Mammary epithelial cell (primary cell): ENCODE measurements at places on chromosomes 11 and 22. TPM values are rescaled to one million over a fixed set of nuclear protein-coding genes. Genes with fewer than 3 reads are reported as not detected.

The FAM83F gene
- total RNA-seq, result 59.4 and 67.3 TPM in 2 replicates

GRCh38 chr11:108117746-108118371, 3.5 kb upstream of the ACAT1 start:
- DNase-seq, result peak; percentile 20

DNA sequence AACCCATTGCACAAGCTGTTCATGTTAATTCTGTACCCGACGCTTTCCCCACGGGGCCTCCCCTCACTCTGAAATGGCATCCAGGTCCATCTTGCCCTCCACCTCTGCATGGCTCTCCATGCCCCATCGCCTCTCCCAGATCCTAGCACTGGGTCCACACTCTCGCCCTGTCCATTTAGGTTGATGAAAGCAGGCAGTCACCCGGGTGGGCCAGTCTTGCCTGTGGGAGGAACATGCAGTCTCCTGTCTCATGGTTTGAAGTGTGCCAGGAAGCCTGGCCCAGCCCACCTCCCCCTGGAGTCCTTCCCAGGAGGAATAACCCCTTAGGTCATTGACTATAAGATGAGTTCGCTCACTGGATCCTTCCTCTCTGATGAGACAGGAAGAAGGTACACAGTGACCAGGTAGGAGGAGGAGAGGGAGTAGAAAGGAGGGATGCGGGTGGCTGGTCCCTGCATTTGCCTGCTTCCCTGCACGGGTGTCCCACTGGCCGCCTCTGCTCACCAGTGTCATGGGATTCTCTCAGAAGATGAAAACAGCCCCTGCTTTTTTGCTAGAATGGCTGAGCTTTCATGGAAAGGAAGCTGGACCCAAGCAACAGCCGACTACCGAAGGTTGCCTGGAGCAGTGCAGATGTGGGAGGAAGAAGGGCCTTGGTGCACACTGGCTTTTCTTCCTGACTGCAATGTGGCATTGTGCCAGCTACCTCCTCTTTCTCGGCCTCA, 6.8 kb downstream of the TMEM121B start:
- no peak for DNase-seq

DNA sequence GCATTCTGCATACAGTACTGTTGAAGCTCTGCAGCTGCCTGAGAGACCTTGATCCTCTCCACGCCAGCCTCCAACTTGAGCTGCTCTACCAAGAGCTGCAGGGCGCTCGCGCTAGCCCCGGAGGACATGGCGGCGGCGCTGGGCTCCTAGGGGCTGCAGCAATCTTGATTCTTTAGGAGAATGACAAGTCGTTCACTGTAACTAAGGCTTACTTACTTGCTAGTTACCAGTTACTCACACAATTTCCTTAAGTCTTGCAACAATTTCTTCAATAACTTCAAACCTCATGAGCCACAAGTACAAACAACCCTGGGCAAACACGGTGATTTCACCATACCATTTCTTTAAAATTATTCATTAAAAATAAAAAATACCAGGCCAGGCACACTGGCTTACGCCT, 21.9 kb downstream of the SBF2 start:
- DNase-seq, result peak; percentile 14

The SLC22A25 gene
- not detected in 2 replicates for total RNA-seq

DNA sequence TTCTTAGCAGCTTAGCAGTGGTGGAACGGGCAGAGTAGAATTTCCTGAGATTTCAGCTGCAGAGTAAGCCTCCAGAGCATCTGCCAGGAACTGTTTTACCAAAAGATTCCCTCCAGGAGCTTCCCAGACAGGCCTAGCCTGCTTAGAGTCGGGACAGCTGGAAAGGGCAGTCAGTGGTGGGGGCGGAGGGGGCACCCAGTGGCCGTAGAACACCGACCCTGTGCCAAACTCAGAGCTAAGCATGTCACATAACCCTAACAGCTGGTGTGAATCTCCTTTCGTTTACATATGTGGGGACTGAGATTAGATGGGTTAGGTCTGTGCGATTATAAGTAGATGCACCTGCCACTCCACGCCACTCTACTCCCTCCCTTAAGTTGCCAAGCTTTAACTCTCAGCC, 80.0 kb upstream of the CRTAM start:
- DNase-seq, result no peak

The FXYD2 gene
- total RNA-seq, result not detected

The FREY1 gene
- total RNA-seq, result 2.7 TPM

The BEST1 gene
- 0.67 TPM for total RNA-seq

DNA sequence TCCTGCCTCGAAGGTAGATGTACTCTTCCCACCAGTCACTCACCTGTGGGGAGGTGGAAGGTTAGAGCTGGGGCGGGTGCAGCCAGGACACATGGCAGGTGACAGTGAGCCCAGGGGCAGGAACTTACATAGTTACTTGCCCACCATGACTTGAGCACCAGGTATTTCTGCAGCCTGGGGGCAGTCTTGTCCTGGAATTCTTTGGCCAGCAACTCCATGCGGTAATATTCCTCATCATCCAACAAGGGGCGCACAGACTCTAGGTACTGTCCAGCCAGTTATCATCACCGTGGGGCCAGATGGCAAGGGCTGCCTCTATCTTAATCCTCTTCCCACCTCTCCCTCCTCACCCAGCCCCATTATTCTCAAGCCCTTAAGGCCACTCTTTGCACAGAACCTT, 2.2 kb downstream of the CPT1B start:
- peak; percentile 46 for DNase-seq

DNA sequence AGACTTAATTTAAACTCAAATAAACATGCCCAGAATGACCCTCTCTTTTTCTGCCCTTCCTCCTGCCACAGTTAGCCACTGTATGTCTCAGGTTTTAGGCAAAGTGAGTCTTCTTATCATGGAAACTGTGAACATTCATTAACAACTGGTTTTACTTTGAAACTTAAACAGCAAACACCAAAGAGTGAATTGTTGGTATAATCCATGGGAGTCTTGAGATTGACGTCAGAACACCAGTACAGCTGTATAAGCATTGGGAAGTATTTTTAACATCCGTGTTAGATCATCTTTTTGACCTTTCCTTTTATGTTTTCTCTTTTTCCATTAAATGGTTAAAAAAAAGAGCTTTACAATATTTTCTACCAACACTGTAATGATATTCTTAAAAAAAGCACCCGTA, 38.9 kb downstream of the ARHGEF12 start:
- DNase-seq, result no peak

GRCh38 chr22:45807156-45807915, 135.7 kb downstream of the ATXN10 start:
- DNase-seq, result no peak

The C11orf86 gene
- not detected for total RNA-seq

The FOLR3 gene
- total RNA-seq, result 39.0 and 153 TPM in 2 replicates

DNA sequence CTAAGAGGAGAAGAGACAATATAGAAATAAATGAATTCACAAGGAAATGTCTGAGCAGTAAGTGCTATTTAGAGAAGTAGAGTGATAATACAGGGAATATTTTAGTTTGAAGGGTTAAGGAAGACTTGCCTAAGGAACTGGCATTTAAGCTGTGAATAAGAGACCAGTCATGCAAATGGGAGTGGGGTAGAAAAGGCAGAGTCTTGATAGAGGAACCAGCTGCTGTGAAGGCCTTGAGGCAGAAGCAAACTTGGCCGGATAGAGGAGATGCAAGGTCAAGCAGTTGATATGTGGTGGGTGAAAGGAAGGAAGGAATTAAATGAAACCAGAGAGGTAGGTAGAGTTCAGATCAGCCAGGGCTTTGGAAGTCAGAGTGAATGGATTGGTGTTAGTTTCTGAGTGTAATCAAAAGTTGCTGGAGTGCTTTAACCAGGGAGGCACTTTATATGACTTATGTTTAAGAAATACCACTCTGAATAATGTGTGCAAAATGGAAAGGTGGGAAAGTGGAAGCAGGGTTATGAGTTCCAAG, 198.4 kb upstream of the SESN3 start:
- DNase-seq, result no peak

DNA sequence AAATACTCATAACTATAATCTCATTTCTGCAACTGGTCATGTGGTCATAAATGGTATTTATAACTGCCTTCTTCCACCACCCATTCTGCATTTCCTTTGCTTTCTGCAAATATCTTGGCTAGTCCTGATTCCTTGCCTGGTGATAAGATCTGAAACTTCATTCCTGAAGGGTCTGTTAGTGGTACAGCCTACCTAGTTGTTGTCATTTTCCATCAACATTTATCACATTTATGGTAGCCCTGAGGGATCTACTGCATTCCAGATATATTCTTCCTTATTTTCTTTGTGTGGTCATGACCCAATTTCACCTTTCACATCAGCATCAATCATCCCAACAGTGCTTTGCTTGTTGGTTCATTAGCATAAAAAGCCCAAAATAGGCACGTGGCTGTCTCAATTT, 50.1 kb downstream of the DDX6 start:
- no peak for DNase-seq

GRCh38 chr11:14975252-14975587, 3.1 kb upstream of the CALCA start:
- DNase-seq, result peak; percentile 4

- DNase-seq, result no peak
Observed at GRCh38 chr11:10838083-10838482, 19.8 kb downstream of the ZBED5 start.

DNA sequence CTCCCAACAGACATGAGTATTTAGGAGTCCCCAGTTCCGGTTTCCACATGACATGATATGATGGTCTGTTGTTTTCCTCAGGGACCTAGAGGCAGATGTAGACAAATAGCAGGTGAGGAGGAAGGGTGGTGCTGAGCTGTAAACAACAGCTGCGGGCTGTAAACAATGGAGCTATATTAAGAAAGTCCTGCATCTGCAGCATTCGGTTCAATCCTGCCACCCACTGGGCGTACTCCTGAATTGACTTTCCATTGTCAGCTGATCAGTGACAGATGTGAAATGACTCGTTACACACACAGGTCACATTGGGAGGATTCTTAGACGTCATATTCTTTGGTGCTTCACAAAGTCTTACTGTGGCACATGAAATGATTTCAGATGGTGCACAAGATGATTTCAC, 26.8 kb upstream of the RAG1 start:
- DNase-seq, result peak; percentile 53

The GAL gene
- total RNA-seq, result 1.1 and 1.8 TPM in 2 replicates

DNA sequence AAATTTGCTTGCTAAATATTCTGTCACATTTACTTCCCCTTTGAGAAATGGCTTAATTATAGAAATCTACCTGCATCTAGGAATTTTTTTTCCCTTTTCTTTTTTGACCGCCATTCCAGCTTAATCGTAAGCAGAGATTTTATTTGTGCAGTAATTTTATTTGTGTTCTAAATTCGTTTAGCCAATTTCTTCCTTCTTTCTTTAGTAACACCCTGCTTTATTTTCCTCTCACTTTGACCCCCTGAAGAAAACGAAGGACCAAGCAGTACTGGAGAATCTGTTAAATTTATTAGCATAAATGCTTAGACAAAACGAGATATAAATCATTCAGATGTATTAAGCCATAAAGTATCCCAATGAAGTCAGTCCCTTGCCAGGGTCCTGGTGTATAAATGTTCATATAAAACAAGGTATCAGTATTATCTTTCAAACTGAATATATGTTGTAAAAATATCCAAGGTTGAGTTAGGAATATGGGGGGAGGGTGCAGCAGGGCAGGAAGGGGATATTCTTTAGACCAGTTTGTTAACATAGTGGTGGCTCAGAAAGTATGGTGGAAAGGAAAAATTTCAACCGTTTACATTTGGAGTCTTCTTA, 5.1 kb upstream of the WT1 start:
- no peak for DNase-seq

DNA sequence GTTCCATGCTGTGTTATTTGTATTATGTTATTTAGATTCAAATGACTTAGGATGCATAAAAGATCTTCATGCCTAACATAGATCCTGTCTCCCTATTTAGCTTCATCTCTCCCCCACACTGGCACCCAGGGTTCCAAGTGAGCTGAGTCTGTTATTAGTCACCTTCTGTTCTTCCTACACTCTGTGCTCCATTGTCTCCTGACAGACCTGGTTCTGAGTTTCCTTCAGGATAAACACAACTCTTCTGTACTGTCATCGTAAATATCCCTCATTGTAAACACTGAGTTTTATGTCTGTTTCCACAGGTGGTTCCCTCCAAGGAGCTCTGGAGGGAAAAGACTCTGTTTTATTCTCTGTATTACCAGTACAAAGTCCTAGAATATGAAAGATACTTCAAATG, 8.7 kb downstream of the MMP26 start:
- DNase-seq, result peak; percentile 41

DNA sequence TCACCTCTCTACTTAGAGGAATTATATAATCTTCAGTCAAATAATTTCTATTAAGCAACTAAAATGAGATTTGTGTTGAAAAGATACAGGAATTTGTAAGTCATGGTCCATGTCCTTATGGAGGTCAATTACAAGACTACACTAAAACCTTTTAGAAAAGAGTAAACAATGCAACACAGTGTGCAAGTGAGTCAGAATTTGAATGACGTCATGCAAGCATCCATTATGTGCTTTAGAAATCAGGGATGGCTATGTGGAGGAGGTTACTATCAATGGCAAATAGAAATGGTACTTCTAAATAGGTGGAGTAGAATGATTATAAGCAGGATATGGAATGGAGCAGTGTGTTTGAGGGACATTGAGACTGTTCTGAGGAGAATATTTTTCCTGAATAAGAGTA, 16.6 kb downstream of the OR10D3 start:
- peak; percentile 17 for DNase-seq

DNA sequence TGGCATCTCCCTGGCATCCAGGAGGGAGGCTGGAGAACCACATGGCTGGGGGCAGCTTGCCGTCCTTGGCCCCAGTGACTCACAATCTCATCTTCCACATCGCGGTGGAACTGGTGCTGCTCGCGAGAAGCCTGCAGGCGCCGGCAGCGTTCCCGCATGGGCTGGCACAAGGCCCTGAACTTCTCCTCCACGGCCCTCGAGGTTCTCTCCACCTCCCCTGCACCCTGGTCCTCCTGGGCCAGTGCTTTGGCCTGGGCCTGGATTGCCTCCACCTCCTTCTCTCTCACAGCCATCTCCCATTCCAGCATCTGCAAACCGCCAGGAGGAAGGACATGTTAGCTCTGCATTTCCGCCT, 16.3 kb upstream of the RBM4B start:
- no peak for DNase-seq

The LIF gene
- total RNA-seq, result 31.2 TPM

The UPK2 gene
- total RNA-seq, result not detected
